ENCODE measurements at places on chromosomes 6 and 20.

DNA sequence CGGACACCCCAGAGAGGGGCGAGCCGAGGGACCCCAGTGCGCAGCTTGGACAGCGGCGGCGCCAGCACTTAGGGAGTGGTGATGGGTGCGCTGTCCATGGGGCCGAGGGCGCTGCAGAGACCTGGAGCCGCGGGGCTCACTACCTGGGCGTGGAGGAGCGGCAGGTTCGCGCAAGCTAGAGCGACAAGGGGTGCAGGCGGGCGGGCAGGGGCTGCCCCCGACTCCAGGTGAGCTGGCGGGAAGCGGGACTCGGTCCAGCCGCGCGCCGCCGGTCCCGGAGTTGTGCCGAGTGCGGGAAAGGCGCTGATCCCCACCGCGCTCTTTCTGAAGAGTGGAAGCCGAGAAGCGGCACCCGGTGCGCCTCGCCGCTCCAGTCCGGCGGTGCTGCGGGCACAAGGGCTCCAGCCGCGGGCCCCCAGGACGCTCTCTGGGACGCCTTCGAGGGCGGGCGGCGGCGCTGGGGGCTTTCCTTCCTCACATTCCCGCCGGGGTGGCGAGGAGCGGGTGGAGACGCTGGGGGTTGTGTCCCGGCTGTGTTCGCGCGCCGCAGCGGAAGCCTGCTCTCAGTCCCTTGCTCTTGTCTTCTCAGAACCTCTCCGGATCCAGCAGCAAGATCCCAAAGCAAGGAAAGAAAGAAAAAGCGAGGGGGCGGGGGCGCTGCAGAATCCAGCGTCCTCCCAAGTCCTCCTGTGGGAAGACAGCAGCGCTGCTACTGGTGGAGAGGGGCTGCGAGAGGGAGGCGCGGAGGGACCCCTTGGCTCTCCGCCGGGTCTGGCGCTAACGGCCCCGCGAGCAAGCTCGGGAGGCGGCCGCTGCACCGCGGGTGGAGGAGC, at the start of gene B3GAT2:
B3GAT2 (minus strand) TSS at position 610 of the 833 bp plus-strand sequence. CDS start 631 bp downstream, outside the sequence.
- no peak for DNase-seq

DNA sequence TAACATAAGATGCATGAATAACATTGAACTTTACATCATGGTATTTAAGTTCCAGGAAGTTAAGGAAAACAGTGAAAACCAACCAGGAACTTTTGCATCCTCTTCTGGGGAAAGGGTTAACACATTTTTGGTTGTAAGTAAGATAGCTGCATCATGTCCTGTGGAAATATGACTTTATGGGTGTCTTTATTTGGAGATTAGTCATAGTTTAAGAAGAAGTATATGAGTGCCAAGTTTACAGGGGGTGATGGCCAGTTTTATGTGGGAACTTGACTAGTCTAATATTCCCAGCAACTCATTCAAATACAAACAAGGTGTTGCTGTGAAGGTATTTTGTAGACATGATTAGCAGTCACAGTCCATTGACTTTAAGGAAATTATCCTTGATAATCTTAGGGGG, 78.0 kb downstream of the PDE10A start:
- DNase-seq = no peak

- DNase-seq = peak; percentile 63
Measured at GRCh38 chr6:34248727-34249468, at the start of gene SMIM29. SMIM29 (minus strand) TSS chr6:34249006; CDS start chr6:34247791, 1,215 bp downstream.

GRCh38 chr6:131443514-131443913, 129.5 kb upstream of the ARG1 start:
- no peak for DNase-seq

DNA sequence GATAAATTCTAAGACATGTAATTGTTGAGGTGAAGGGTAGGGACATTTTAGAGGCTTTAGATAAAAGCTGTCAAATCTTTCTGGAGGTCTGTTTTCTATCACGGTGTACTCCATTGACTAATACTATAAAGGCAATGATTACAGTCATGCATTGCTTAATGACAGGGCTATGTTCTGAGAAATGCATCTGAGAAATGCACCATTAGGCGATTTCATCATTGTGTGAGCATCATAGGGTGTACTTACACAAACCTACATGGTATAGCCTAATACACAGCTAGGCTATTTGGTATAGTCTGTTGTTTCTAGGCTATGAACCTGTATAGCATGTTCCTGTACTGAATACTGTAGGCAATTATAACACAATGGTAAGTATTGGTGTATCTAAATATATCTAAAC, 71.3 kb upstream of the FYN start:
- no peak for DNase-seq

- DNase-seq = no peak
Measured at GRCh38 chr20:47258745-47259695, 97.5 kb downstream of the ZMYND8 start.

DNA sequence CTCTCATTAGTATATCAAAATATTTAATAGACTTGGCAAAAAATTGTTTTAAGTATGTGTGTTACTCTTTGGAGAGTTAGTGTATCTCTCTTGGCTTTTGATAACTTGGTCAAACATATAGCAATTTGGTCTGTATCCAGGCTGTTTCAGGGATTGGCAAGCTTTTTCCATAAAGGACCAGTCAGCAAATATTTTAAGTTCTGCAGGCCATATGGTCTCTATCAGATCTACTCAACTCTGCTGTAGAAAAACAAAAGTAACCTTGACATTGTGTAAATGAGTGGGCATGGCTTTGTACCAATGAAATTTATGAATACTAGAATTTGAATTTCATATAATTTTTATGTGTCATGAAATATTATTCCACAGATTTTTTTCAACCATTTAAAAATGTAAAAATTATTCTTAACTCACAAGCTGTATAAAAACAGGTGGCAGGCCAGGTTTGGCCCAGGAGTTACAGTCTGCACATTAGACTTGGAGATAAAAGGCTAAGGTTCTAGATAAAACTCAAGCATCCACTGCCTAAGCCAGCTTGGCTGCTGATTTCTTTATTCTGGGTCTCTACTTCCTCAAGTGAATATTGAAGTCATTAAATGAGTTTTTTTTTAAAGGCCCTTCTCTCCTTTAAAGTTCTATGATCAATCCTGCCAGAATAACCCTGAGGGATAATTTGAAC, 13.7 kb downstream of the GSTA4 start:
- DNase-seq = no peak

DNA sequence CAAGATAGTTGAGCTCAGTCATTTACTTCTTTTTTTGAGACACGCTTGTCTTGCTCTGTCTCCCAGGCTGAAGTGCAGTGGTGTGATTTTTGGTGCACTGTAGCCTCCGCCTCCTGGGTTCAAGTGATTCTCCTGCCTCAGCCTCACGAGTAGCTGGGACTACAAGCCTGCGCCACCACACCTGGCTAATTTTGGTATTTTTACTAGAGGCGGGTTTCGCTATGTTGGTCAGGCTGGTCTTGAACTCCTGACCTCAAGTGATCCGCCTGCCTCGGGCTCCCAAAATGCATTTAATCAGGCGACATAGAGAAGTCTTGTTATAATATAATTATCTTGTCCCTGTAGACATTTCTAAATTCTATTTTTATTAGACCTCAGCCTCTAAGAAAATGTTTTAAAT, 6.1 kb downstream of the AMD1 start:
- no peak for DNase-seq

DNA sequence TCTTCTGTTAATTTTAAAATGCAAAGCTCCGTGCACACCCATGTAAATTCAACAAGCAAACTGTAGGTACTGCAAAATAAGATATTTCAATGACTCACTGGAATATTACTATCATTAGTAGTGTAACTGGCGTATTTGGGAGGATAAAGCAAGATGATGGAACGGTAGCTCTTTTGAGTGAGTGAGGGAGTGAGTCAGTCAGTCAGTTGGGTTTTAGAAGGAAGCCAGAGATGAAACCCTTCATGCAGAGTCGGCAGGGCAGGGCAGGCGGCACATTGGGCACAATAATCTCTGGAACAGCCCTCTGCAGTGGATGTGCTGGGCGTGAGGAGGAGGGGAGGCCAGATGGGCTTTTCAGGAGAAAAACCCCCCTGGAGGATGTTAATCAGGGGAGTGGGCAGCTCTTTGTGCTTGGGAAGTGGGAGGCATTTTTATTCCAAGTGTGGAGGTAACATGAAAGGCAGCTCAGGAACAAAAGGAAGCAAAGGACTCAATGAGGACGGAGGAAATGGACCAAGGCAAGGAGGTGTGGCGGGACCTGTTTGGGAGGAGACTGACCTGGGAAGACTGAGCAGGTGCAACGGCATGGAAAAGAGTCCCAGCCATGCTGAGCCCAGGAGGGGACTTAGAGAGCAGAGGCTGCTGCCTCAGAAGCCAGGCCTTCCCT, 171.2 kb downstream of the ZDHHC14 start:
- DNase-seq = peak; percentile 81

GRCh38 chr6:45917439-45917838, 98.2 kb downstream of the CLIC5 start:
- no peak for DNase-seq

- no peak for DNase-seq
Measured at GRCh38 chr6:127345521-127345920, 2.1 kb upstream of the ECHDC1 start.

DNA sequence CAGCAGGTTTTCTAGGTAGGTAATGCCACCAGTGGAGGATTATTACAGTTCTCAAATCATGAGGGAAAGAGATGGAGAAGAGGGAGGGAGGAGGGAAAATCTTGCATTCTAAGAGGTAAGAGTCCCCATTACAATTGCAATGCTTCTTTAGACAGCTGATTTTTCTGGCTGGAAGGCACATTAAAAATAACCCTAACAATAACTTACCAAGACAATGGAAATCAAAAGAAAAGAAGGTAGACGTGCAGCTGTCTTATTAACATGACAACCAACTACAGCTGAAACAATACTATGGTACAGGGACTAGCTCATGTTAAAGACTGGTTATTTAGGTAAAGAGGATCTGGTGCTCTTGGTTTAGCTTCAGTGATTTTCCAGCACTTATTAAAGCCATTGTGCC, 24.6 kb downstream of the MCUR1 start:
- no peak for DNase-seq

DNA sequence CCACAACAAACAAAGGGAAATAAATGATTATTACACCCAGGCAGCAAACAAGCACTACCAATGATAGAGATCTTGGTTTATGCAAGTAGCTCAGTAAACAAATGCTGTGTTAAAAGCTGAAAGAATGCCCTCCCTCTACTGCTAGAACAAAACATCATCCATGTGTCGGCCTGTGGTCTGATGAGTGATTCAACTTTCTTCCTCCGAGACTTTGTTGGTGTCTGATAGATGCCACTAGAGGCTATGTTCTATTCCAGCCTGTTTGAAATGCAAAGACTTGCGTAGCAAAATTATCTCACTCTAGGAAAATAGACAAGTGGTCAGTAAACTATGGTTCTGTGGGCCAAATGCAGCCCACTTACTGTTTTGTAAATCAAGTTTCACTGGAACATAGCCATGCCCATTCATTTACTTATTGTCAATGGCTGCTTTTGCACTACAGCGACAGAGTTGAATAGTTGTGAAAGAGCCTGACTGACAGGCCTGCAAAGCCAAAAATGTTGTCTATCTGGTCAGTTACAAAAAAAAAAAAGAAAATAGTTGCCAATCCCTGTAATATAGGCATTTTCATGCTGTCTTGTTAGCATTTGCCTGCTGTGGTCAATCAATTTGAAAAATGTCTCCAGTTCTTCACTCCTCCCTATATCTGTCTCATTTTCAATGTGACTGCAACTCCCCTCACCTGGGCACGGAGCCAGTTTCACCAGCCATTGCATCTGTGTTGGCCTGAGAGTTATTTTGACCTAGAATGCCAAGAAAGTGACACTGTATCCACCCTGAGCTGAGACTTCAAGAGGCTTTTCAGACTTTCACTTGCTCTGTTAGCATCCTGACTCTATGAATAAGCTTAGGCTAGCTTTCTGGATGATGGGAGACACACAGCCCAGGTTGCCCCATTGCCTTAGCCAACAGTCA, 544.6 kb upstream of the BTBD3 start:
- no peak for DNase-seq

DNA sequence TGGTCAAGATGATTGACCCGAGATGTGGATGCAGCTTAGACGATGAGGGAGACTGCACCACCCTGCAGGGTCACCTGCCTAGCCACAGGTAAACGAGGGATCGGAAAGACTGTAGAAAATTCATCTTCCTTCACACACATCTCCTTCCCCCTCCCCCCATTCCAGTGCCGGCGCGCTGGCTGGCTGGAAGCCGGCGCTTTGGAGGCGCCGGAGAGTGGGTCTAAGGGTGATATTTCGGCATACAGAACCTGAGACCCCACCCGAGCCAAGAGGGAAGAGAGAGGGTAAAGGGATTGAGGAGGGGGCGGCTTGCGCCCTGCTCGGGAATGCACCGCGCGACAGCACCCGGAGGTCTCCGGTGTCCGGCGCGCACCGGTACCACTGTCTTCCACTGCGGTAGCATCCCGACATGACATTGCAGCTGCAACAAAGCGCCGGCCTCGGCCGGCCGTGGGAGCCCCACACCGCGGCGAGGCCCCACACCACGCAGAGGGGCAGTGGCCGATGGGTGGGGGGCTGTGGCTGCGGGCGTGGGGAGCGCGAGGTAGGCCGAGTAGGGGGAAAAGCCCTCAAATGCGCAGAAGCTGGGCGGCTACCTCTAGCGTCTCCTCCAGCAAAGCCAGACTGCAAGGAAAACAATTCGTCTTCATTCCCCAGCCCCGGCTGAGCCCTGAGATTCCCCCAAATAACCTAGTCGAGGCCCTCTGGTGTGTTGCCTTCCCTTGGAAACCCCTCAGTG, 984 bp downstream of the TNFRSF21 start:
- DNase-seq = no peak

DNA sequence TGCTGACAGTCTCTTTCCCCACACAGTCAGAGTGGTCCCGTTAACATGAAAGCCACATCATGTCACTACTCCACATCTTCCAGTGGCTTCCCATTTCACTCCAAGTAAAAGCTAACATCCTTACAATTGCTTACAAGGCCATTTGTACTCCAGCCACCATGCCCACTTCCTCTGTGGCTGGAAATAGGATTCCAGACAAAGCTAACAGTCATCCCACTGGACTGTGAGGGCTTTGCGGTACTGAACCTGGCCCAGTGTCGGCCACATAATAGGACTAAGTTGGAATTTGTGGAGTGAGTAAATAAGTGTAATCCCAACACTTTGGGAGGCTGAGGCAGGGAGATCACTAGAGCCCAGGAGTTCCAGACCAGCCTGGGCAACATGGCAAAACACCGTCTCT, 10.9 kb downstream of the CCM2L start:
- no peak for DNase-seq

- DNase-seq = no peak
Measured at GRCh38 chr6:33787346-33787953, 1.5 kb downstream of the LEMD2 start.

- no peak for DNase-seq
Measured at GRCh38 chr20:35173576-35174192, 1.8 kb downstream of the PROCR start.

DNA sequence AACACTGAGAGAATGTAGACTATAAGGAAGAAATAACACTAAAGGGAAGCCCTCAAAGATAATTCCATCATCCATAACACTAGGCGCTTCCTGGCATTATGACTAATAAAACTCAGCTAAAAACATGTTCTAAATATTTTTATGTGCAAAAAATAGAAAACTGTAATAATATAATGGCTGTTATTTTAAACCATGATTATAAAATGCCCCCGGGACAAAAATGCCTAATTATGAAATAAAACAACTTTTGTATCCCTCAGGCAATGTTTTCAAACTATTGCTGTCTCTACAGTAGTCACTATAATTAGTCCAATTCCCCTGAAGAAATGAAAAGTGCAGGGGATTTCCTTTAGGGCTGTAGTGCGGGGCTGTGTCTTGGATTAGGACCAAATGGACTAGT, 242.4 kb downstream of the RNF144B start:
- no peak for DNase-seq

GRCh38 chr6:97047473-97048201, 123.1 kb downstream of the KLHL32 start:
- DNase-seq = no peak

Data from NCI-H187 treated with DMSO at 0.1 percent for 48 hours (cell line).